ENCODE measurements at places on chromosomes 6 and 20.

GRCh38 chr20:45293041-45294002, 13.3 kb upstream of the RBPJL start:
- DNase-seq, result peak; percentile 92

GRCh38 chr20:54456423-54456822, 19.0 kb upstream of the DOK5 start:
- DNase-seq, result no peak

- peak; percentile 94 for DNase-seq
Observed at GRCh38 chr20:33994222-33994913, 657 bp downstream of the RALY start.

DNA sequence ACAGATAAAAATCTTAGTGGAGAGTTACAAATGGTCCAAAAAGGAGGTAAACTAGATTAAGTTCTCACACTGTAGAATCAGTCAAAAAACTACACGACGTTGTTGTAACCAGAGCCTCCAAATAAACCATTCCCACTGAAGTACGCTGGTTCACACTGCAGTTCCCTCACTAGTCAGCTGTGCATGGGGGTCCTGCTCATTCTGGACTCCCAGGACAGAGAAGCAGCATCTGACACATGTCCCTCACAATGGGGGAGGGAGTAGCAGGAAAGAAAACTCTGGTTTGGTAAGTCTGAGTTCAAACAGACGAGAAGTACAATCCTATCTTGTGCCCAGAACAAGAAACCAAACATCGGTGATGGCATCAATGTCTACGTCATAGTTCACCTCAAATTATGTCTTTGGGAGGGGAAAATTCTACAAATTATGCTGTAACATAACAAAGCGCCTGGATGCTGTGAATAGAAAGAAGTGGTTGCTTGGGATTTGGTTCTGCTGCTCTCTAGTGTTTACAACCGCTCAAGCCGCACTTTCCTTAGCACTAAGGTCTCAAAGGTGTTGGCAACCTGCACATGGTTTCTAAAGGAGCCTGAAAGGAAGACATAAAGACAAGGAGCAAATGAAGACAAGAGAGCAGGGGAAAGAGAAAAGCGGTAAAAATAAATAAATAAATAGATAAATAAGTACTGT, 208.0 kb downstream of the GMDS start:
- DNase-seq, result no peak

DNA sequence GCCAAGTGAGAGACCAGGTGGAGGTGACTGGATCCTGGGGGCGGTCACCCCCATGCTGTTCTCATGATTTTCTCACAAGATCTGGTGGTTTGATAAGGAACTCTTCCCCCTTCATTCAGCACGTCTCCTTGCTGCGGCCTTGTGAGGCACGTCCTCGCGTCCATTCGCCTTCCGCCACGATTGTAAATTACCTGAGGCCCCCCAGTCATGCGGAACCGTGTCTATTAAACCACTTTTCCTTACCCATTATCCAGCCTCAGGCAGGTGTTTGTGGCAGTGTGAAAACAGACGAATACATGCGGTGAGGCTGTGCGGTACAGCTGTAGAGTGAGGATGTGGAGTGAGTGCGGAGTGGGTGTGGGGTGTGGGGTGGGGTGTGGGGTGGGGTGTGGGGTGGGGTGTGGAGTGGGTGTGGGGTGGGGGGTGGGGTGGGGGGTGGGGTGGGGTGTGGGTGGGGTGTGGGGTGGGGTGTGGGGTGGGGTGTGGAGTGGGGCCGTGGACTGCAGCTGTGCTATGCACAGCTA, 12.1 kb upstream of the NTSR1 start:
- DNase-seq, result no peak

- DNase-seq, result no peak
Observed at GRCh38 chr20:36342331-36343120, 36.4 kb downstream of the DLGAP4 start.

DNA sequence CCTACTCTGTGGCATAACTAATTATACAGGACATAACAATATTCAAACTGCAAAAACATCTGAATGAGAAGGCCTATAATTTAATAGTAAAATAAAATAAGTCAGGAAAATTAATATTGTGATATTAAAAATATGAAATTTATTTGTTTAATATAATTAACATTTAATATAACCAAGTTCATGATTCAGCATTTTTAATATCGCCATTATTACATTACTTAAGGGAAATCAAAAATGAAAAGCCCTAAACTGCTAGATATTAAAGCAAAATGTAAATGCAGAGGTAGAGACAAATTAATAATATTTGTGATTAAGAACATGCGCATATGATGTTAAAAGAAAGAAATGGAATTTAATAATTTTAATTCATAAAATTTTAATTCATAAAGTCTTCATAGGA, 683.4 kb upstream of the EYS start:
- no peak for DNase-seq

- DNase-seq, result peak; percentile 64
Observed at GRCh38 chr6:15575357-15576033, 87.3 kb downstream of the DTNBP1 start.

DNA sequence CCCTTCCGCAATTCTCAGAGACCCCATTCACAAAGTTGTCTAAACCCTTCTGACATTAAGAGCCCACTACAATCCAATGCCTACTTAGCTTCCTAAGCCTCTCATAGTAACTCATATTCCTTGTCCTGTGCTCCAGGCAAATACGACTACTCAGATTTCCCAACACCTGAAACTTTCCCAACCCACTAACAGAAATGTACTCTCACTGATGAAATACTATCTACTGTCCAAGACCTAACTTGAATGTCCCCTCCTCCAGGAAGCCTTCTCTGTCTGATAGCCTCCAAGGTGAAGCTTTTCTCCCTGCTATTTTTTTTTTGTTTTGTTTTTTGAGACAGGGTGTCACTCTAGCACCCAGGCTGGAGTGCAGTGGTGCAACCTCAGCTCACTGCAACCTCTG, 30.4 kb downstream of the GPLD1 start:
- no peak for DNase-seq

GRCh38 chr6:168216117-168216516, 103.5 kb downstream of the DACT2 start:
- DNase-seq, result no peak

DNA sequence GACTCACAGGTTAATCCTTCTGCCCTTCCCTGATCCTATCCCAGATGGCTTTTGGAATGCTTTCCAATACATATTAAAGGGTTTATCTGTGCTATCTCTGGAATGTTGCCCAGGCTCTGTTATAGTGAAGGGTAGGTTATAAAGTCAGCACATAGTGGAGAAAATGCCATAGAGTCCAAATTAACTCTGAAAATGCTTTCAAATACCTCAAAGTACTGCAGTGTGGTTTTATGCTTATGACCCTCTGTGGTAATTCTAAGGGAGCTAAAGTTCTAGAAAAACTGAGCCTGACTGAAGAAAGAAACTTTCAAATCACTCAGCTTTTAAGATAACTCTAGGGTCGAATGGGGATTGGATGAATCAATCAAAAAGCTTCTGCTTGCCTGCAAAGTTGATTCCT, 159.8 kb downstream of the PLCB1 start:
- DNase-seq, result no peak

DNA sequence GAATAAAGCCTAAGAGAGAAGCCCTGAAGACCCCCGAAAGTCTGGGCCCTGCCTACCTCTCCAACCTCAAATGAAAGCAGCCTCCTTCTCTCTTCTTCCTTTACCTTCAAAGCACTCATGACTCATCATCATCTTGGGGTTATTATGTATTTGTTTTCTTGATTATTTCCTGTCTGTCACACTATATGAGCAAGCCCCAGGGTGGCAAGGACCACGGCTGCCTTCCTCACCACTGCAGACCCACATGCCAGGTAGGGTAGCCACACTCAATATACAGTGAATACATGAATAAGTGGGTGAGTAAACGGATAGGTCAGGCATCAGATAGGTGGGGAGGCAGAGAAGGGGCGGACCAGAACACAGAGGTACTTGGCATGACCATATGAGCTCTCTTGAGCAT, 8.8 kb downstream of the WFDC3 start:
- no peak for DNase-seq

GRCh38 chr6:5357486-5357885, 96.2 kb downstream of the FARS2 start:
- DNase-seq, result no peak

GRCh38 chr6:89434954-89435353, 2.0 kb downstream of the ANKRD6 start:
- DNase-seq, result no peak

GRCh38 chr6:42783177-42783875, 1.5 kb downstream of the BICRAL start:
- DNase-seq, result peak; percentile 84

- peak; percentile 61 for DNase-seq
Observed at GRCh38 chr6:139713424-139713823, 339.0 kb upstream of the CITED2 start.

GRCh38 chr20:3980260-3981131, 34.9 kb downstream of the RNF24 start:
- DNase-seq, result peak; percentile 50

- no peak for DNase-seq
Observed at GRCh38 chr20:36804425-36804824, 30.9 kb upstream of the DSN1 start.

GRCh38 chr6:11155589-11155988, 44.1 kb upstream of the ERVFRD-1 start:
- no peak for DNase-seq

DNA sequence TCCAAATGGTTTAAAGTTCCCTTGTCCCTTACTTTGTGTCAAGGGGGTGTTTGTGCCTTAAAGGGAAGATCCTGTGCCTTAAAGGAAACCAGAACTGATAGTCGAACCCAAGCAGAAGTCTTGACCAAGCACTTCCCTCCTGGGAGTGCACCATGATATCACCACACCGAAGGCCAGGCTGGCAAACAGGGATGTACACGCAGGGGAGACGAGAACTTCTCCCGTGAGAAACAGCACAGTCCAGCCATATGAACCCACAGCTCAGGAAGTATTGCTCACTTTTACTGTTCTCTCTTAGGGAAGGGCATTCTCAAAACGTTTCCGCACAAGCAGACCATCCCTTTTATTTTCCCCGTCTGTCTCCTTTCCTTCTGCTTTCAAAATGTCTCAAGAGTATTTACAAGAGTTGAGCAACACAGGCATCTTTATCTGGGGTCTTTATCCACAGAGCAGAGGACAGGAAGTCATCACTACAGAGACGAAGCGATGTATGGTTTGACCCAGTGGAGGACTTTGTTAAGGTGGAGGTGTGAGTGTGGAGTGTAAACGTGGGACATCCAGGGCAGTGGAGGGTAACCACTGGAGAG, 12.8 kb upstream of the SERPINB1 start:
- DNase-seq, result peak; percentile 89

DNA sequence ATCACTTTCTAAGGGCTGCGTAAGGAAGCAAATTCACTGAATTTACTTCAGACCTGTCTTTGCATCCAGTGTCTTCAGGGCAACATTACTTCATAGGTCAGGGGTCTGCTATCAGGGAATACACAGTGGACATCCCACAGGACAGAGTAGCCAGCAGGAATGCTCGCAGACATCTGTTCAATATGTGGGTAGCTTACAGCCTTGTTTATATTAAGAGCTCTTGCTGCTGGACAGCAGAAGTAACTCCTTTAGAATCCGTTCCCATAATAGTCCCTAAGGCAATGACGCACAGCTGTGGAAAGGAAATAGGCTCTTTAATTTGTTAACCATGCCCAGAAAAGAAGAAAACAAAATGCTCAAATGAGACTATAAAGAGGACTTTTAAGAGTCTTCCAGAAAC, 198.7 kb downstream of the MOXD1 start:
- no peak for DNase-seq

DNA sequence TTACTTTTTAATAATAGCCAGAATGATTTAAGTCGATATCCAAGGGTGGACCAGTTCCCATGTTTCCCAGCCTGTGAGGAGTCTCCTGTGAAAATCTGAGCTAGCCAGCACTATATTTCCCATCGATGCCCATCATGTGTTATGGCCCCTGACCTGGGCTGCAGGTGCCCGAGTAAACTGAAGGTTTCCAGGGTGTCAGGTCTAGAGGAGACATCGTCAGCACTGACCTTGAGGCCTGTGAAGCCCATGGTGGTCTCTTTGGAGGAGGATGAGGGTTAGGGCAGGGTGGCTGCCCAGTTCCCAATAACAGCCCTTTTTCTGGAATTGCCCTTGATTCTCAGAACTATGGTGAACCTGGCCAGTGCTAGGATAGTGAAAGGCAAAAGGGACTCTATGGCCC, 63.0 kb upstream of the TOP1 start:
- DNase-seq, result no peak

GRCh38 chr6:106972500-106972899, 2.0 kb downstream of the CD24 start:
- DNase-seq, result no peak

DNA sequence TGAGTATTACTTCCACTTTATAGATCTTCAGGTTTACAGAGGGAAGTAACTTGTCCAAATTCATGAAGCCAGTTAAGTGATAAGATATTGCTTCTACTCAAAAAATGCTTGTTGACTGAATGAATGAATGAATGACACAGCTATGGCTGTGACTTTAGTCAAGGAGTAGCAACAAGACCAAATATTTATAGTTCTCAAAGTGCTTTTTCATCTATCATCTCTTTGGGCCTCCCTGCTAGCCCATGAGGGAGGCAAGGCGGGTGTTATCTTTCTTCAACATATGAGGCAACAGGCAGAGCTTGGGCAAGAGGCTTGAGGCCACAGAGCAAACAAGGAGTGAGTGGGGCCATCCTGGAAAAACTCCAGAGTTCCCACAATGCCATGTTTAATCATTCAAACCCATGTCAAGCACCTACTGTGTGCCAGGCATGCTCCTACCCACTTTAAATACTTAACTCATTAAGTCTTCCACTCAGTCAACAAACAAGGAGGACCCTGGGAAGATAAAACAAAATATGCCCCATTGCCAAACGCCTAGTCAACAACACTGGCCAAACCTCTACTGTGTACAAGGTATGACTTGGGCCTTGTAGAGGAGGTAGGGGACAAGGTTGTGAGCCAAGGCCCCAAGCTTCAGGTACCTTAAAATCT, 15.9 kb downstream of the BCL2L1 start:
- no peak for DNase-seq

GRCh38 chr6:53154794-53155193, 6.2 kb upstream of the GCM1 start:
- DNase-seq, result no peak

GRCh38 chr20:3577366-3577765, 85.8 kb downstream of the GFRA4 start:
- peak; percentile 7 for DNase-seq

DNA sequence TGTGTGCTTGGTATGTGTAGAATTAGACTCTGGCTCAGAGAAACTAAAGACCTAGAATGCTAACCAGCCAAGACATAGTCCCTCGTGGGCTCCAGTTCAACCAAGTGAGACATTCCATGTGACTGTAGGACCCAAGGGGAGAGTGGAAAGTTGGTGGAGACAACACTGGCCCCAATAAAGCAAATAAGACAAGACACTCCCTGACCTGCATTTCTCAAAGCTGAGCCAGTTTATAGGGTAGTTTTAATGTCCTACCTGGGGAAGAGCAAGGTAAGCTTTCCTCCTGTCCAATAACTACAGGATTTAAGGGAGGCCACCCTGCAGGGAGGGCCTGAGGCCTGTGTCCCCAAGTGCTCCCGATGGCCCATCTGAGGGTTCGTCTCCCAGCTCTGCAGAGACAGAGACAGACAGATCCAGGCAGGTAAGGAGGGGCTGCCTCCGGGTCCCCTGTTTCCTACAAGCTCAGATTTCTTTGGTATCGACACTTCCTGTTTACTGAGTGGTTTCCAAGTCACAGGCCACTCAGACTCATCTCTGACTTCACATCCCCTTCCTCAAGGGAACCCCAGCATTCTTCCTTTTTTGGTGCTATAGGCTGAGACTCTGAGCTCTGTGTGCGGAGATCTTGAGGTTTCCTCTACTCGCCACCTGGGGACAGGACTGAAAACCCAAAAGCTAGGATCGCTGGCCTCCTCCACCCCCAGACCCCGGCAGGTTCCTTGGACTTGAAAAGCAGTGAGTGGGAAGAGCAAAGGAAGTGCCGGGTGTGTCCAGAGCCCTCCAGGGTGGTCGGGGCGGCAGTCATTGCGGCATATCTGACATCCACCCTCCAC, 92.4 kb downstream of the PRND start:
- DNase-seq, result peak; percentile 95
